Cortex of kidney (tissue), 1 donor: ENCODE measurements at places on chromosomes 1 and 21.

- DNase-seq = no peak
Observed at GRCh38 chr1:22555371-22555656, 8.0 kb upstream of the EPHA8 start.

- DNase-seq = no peak
Observed at GRCh38 chr1:196970182-196970581, 7.2 kb upstream of the CFHR5 start.

DNA sequence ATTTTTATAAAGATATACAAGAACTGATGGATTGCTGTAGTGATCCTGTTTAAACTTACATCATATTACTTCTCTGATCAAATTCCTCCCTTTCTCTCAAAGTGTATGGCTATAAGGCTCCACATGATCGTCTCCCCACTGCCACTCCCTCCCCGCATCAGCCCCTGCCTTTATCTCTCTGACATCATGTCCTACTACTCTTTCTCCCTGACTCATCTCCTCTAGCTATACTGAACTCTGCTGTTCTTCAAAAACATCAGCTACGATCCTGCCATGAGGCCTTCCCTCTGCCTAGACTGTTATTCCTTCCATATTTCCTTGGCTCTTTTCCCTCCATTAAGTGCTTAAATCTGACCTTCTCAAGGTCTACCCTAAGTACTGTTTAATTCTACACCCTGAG lies 22.8 kb downstream of the HFM1 start:
- no peak for DNase-seq

DNA sequence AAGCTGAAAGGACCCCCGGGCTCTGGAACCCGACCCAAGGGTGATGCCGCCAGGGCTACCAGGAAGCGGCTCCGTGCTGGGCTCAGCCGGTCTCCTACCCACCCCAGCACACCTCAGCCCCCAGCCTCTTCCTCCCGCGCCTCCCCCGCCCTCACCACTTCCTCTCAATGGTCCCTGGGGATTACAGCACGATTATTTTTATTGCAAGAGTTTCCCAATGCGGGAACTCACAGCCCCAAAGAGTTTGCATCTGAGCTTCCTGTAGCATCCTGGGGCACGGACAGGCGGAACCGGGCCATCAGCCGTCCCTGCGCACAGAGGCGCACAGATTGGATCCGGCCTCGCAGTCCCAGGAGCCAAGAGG lies 8.7 kb upstream of the SLX9 start:
- no peak for DNase-seq

- no peak for DNase-seq
Observed at GRCh38 chr1:214518361-214518760, 33.0 kb downstream of the PTPN14 start.

DNA sequence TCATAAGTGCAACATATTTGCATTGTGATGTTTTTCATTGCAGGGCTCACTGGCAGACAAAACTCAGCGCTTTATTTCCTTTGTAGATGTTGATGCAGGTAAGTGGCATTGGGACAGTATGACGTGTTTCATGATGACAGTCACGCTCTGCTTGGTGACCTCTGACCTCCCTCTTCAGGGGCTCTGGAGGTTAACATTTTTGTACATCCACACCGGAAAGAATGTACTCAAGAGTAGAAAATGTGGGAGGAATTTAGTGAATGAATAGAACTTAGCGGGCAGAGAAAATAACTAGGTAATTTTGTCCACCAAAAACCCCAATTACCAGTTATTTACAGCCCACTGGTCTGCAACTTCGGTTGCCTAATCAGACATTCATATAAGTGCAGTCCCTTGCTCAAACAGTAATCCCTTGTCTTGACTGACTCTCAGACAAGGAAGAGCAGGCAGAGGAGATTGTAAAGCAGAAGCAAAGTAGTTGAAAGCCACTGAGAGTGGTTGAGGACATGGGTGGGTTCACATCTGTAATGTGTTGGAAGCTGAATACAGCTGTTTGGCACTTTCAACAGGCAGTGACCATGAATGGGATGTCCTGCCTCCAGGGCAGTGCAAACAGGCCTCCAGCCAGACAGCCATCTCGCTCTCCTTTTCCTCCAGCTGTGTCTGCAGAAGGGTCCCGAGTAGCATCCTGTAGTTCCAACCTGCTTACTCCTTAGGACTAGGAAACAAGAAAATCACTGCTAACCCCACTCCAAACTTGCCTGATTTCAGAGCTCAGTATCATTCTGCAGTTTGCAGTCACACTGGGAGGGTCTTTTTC lies 188.9 kb downstream of the NRIP1 start:
- no peak for DNase-seq

- no peak for DNase-seq
Observed at GRCh38 chr1:48093147-48093546, 96.0 kb upstream of the TRABD2B start.

- no peak for DNase-seq
Observed at GRCh38 chr1:201709564-201710295, 119.2 kb upstream of the IPO9 start.

GRCh38 chr1:199010933-199011332 lies 372.1 kb downstream of the PTPRC start:
- DNase-seq = no peak

- no peak for DNase-seq
Observed at GRCh38 chr21:26405735-26406361, 167.2 kb downstream of the CYYR1 start.

DNA sequence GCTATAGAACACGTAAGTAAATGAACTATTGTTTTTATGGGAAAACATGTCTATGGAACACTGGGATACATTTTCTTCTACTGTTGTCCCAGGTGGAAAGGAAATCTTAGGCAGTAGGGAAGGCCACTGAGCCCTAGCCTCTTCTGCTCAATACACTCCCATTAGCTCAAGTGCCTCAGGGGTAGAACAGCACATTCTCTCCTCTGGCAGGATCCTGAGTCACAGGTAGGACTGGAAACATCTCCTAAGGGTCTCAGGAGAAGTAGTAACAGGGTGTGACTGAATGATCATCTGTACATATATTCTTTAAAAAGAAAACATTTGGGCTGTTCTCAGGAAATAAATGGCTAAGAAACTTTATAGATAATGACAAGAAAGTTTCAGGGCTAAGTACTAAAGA lies 175.6 kb upstream of the ESRRG start:
- DNase-seq = no peak

DNA sequence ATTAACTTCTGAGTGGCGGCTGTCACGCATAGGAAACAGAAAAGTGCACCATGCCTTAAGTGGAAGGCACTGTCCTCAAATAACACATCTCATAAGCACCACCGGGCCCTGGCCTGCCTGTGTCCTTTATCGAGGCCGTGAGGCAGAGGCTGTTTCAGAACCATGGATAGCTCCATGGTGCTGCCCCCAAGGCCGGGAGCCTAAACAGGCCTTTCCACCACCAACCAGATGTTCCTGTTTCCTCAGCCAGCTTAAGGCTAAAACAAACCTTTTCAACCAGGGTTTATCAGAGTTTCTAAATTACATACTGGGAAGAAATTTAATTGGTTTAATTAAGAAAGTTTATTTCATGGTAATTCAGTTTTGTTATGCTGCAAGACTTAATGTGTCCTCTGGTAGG lies 114.4 kb downstream of the DMRTA2 start:
- DNase-seq = no peak

- DNase-seq = no peak
Observed at GRCh38 chr21:37514038-37514667, 147.6 kb downstream of the DYRK1A start.

DNA sequence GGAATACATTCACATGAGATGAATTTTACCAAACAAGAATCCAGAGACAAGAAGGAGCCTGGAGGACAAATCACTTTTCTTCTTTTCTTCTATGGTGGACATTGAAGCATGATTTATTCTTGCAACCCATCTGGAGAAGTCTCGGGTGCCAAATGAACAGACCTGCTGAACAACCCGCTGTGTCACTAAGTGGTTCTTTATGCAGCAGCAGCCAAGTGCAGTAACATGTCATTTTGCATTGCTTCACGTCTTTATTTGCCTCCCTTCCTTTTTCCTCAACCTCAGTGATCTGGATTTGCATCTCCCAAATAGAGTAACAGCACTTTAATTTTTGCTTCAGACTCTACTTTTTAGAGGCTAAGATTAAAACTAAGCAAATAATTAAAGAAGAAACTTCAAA lies 50.0 kb upstream of the TENT5C start:
- no peak for DNase-seq

DNA sequence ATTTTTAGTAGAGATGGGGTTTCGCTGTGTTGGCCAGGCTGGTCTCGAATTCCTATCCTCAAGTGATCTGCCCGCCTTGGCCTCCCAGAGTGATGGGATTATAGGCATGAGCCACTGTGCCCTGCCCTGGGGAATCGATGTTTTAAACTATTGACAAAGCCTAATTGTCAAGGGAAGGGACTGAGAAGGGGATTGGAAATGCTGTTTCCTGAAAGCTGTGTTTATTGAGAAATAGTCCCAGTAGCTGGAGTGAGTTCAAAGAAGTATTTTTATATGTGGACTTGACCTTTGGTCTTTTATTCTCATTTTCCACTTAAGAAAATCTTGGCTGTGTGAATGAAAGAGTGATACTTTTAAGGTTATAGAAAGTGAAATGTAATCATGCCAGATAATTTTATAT lies 47.5 kb downstream of the KIF1B start:
- DNase-seq = no peak

GRCh38 chr1:52676249-52676903 lies 21.8 kb downstream of the COA7 start:
- DNase-seq = no peak

- DNase-seq = no peak
Observed at GRCh38 chr1:102800406-102800805, 307.9 kb downstream of the COL11A1 start.

DNA sequence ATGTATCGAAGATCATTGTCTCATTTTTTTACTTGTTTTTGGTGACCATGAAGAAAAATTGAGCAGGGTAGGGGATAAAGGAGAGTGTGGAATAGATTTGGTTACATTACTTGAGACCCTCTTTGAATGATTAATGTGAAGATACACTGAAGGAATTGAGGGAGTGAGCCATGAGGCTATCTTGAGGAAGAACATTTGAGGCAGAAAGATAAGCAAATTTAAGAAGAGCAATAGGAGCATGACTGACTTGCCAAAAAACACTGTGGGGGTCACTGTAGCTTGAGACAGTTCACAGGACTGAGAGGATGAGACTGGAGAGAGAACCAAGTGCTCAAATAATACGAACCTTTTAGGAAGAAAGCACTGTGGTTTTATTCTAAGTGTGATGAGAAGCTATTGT lies 43.1 kb upstream of the PTPRC start:
- no peak for DNase-seq

GRCh38 chr1:48649880-48650279 lies 126.8 kb downstream of the BEND5 start:
- DNase-seq = no peak

- no peak for DNase-seq
Observed at GRCh38 chr1:23178414-23178813, 9.8 kb upstream of the LUZP1 start.

- DNase-seq = no peak
Observed at GRCh38 chr1:47229886-47230691, 1.9 kb downstream of the TAL1 start.

GRCh38 chr21:23955135-23955843 lies 1652.0 kb downstream of the MRPL39 start:
- no peak for DNase-seq

DNA sequence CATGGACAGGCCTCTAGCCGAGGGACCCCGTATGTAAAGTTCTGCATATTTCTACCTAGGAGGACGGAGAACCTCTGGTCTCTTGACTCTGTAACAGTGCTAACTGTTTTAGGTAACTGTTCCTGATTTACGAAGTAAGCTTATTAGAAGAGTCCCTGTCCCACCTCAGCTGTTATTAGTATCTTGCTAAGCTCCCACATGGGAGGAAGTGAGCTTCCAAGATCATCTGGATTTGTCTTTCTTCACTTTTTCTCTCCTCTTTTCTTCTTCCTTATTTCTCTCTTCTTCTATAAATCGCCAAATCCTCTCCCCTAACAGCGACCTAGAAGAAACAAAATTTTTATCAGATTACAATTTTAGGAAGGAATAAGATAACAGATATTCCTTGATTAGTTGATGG lies 4.4 kb downstream of the CD53 start:
- no peak for DNase-seq

DNA sequence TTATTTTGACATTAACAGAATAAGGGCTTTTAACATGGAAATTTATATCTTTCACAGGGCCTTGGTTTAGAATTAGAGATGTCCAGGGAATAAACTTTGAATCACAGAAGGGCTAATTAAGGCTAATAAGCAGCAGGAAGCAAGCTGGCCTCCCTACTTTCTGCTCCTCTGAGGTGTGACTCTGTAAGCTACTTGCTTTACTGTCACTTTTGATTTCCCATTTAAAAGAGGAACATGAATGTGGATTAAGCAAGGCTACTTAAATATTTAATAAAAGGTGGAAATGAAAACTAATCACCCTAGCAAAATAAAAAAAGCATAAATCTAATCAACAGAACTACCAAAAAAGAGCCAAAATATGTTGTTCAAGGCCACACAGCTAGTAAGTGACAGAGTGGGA lies 28.9 kb upstream of the CD5L start:
- no peak for DNase-seq

DNA sequence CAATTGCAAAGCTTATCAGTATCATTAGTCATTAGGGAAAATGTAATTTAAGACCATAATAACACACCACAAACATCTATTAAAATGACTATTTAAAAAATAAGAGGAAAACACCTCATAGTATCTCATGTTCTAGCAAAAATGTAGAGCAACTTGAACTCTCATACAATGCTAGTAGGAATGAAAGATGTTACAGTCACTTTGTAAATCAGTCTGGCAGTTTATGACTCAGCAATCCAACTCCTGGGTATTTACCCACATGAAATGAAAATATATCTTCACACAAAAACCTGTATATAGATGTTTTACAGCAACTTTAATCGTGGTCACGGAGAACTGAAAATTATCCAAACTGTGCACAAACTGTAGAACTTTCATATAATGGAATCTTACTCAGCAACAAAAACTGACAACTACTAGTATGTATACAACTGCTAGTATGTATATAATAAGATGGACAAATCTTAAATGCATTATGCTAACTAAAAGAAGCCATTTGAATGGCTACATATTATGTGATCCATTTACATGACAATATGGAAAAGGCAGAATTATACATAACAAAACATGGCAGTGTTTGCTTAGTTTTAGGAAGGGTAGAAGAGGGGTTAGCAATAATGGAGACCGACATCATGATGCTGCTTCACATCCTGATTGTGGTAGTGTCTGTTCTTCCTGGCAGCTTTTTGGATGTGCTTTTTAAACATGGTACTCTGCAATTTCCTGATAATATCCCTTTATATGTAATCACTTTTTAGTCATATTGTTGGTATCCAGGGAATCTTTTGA lies 267.0 kb downstream of the KCTD3 start:
- no peak for DNase-seq
